HCT116 (cell line): ENCODE measurements at places on chromosomes 2 and 18.

- DNase-seq: no peak
Measured at GRCh38 chr2:174594456-174594855, 3.1 kb downstream of the WIPF1 start.

DNA sequence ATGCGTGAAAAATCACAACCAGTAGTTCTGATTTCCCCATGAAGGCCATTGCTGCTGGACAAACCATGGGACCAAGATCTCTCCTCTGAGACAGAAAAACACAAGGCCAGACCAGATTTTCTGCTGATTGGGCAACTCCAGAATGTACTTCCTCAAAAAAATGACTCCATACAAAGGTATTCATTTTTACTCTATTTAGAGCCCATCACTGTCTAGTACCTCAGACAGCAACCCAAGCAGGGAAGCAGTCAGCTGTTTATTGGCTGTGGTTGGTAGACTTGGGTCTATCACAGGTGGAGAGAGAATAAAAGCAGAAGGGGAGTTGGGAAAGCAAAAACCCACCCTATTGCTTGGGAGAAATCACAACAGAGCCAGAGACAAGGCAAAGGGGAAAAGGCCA lies 219.9 kb downstream of the PIK3C3 start:
- no peak for DNase-seq

DNA sequence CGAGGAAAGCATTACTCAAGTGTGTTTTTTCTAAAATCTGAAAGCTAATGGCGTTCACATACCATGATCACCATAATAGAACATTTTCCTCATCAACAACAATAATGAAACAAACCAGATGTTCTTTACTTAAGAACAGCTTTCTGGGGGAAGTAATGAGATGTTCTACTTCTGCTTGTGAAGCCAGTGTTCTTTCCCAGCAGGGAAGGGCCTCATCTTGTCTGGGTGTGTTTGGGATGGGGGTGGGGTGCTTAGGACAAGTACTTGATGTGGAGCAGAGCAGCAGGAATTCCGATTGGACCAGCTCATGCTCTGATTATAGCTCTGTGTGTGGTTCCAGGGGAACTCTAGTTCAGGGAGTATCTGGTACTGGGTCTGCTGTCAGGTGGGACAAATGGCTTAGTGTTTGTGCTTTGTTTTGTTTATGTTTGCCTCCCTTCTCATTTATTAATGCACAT lies 163.0 kb upstream of the NOSTRIN start:
- no peak for DNase-seq

- no peak for DNase-seq
Measured at GRCh38 chr2:205218056-205218455, 464.2 kb upstream of the NRP2 start.

- no peak for DNase-seq
Measured at GRCh38 chr2:18265614-18266586, 294.6 kb downstream of the RDH14 start.

DNA sequence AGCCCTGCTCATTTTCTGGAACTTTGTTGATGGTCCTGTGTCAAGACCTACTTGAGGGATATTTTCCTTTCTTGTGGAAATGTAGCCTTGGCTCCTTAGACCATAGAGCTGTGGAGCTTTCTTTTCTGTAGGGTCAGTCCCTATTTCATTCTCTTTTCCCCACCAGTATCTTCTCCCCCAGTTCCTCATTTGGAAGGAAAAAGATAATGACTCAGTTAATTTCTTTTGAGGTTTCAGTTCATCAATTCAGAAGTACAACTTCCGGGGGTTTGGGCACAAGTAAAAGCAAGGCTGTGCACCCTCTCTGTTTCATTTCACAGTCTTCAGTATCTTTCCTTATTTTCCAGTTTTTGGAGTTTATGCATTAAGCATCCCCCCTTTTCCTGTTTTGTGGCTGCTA lies 70.7 kb downstream of the CDC42EP3 start:
- DNase-seq: no peak

GRCh38 chr18:70246061-70246466 lies 40.6 kb upstream of the RTTN start:
- no peak for DNase-seq

DNA sequence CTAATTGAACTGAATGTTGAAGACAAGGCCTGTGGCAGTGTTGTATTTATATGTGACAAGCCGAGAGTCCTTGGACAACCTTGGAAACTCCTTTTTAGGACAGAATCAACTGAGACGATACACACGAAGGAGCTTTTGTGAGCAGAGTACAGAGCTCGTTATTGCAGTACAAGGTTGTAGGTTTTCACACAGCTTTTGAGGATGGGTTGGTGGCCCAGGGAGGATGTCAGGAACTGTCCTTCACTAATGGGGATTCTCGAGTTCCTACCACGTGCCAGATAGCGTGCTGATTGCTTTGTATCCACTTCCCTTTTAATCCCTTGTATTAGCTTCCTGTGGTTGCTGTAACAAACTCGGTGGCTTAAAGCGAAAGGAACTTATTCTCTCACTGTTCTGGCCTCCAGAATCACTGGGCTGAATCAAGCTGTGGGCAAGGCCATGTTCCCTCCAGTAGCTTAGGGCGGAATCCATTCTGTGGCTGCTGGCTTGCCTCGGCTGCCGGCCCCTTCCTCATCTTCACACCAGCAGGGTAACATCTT lies 20.2 kb downstream of the INPP4A start:
- DNase-seq: no peak

DNA sequence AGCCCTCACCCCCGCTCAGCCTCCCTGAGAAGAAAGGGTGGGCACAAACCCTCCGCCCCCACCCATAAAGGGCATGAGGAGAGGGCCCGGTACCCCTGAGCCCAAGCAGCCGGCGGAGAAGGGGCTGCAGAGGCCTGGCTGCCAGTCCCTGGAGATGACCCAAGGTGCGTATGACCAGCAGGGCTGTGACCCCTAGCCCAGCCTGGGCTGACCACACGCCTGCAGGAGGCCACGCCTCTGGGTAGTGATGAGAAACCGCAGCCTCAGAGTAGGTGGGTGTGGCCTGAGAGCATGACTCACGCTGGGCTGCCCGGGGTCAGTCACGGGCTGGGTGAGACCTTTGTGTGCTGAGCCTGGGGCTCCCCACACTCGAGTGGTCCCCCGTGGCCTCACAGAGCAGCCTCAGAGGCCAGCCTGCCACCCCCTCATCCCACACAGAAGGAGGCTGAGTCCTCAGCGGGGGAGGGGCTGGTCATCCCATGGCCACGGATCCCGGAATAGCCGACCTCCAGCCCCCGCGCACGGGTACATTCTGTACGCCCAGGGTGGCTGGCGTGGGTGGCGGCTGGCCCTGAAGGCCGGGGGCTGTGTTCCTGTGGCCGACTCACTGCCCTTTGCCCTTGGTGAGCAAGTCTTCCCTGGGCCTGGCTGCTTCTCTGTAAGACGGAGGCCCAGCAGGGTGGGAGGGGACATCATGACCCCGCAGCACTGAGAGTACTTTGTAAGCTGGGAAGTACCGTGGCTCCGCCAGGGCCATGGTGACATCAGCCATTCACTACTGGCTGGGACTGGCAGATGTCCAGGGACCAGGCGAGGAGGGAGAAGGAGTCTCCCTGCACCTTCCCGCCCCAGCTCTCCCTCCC lies 110.8 kb upstream of the OTOS start:
- peak; percentile 77 for DNase-seq

GRCh38 chr18:29982218-29982617 lies 1060.3 kb downstream of the DSC3 start:
- no peak for DNase-seq

DNA sequence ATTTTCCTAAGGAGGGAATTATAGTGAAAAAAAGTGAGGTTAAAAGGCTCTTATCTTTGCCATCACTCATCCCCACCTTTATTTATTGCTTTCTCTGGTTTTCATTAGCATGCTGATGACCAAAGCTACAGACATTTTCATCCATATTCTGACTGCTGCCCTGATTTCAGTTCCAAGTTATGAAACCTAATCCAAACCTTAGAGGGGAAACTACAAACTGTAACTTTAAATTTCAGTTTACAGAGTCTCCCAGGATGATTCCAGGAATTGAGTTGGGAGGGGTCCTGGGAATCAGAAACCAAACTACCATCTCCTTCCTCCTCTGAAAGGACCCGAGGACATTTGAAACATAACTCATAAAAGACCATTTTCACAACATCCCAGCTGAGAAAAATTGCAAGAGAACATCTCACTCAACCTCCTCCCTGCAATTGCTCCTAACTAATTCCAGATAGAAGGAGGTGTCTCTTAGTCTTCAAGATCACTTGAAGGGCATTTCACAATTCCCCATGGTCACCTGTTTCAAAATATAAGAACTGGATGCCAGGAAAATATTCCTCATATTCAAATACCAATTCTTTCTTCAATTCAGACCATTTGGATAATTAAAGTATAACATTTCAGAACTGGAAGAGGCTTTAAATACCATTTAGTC lies 520.6 kb downstream of the TNS1 start:
- DNase-seq: no peak

DNA sequence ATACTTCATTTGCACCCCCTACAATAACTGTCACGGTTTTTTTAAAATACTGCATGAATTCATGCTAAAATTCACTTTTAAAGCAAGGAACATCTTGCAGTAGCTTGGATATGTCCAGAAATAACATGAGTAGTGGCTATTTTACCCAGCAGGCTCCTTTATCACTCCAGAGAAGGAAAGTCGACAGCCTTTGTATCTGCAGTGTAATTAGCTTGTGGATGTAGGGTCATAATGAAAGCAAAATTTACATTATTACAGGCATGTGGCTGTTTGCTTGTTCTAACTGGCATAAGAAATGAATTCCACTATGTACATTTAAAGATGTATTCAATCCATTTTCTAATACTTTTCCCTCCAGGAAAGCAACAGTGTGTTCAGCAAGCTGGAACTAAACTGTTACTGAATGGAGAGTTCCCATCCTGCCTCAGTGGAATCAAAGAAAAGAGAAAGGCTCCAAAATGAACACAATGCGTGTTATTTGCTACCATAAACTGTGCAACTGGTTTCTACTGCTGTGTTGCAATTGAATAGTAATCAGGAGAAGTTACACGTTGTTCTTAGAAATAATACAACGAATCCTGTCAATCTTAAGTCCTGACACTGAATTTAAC lies 321.2 kb upstream of the VRK2 start:
- no peak for DNase-seq

DNA sequence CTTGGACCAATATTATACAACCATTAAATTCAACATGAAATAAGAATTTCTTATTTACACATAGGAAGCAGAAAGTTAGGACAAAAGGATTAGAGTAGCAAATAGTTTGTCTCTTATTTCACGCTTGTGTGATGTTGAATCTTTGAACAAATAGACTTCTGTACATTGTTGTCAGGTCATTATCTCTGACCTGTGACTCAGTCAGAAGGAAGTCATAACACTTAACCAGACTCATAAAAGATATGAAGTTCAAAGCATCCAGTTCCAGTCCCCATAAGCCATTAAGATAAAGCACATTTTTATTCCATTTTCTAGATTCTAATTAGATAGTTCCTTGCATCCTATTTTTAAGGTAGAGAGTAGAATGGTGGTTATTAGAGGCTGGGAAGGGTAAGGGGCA lies 130.8 kb downstream of the UPP2 start:
- DNase-seq: peak; percentile 58

GRCh38 chr18:1464444-1465217 lies 560.0 kb downstream of the ADCYAP1 start:
- no peak for DNase-seq

- DNase-seq: no peak
Measured at GRCh38 chr2:111697560-111697959, 186.4 kb downstream of the ANAPC1 start.

DNA sequence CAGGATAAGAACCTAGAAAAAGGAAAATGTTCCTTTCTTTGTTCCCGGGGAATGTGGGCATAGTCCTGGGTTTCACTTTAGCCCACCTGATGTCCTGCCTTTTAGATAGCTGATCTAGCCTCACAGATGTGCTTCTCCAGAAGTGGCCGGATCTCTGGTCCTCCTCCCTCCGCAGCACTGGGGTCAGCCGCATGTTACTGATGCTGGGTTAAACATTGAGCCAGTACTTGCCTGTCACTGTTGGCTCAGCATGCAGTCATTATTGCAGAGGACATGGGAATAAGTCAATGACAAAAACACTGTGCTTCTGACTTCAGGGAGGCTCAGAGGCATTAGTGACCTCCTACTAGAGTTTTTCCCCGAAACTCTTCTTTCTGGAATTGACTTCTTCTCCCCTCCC lies 27.6 kb downstream of the NCK2 start:
- no peak for DNase-seq

DNA sequence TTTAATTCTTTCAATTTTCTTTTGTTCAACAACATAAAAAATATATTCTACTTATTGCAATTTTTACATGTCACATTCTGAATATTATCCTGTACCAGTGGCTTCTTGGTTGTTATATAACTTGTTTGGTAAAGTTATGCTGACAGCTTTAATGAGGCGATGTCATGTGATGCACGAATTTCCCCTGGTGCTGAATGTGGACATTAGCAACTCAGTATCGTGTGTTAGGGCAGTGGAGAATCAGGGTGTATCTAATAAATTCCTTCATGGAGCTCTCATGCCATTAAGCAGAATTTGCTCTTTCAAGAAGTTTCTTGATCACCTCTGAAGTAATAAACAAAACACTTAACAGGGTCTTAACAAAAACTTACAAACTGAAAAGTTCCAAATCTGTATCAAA lies 99.6 kb upstream of the DNMT3A start:
- DNase-seq: no peak

- DNase-seq: no peak
Measured at GRCh38 chr2:8506746-8507145, 175.1 kb upstream of the ID2 start.
